Cortex of kidney (tissue), 1 donor: ENCODE measurements at places on chromosomes 11 and 22.

GRCh38 chr11:68924073-68924925 lies 20.6 kb downstream of the IGHMBP2 start:
- DNase-seq, result no peak

DNA sequence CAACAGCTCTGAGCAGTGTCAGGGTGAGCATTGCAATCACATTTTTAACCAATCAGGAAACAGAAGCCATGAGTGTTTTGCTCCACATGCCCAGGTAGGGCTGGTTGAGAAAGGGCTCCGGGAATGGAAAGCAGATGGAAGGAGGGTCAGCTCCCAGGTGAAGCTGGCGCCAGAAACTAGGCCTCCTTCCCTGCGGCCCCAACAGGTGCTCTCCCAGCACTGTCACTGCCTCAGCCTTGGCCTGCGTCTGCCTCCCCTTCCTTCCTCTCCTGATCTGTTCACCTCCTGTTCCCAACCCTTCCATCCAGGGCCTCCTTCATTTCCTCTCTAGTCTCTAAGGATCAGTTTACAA lies 4.6 kb upstream of the VSIG10L2 start:
- DNase-seq, result no peak

DNA sequence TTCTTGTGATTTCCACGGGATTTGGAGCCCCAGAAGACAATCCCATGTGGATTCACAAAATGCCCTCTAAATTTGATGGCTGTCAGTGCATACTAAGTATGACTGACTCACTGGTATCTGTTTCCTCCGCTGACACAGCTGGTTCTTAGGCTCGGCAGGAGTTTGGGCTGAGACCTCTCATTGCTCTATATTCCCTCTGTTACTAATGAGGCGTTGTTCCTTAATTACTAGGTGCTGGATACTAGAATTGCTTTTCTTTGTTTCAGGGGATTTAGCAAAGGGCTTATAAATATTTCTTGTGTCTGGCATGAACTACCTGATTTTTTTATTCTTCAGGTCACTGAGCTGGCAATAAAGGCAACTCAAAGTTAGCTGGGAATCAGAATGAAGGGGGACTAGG lies 53.2 kb upstream of the EHF start:
- DNase-seq, result no peak

DNA sequence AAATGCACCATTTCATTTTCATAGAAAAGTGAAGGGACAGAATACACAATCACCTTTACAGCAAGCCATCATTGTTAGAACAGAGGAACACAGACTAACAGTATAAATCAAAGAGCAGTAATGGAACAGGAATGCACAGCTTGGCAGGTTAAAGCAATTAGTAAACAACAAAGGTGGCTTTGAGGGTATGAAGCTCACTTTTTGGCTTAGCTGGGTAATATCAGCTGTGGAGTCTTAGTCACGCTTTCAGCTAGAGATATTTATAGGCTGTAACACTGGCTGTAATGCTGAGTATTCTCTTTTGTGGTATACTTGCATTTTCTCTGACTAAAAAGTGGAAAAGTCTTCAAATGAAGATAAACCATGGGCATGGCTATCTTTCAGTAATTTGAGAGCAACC lies 1780.5 kb downstream of the LRRC4C start:
- no peak for DNase-seq

DNA sequence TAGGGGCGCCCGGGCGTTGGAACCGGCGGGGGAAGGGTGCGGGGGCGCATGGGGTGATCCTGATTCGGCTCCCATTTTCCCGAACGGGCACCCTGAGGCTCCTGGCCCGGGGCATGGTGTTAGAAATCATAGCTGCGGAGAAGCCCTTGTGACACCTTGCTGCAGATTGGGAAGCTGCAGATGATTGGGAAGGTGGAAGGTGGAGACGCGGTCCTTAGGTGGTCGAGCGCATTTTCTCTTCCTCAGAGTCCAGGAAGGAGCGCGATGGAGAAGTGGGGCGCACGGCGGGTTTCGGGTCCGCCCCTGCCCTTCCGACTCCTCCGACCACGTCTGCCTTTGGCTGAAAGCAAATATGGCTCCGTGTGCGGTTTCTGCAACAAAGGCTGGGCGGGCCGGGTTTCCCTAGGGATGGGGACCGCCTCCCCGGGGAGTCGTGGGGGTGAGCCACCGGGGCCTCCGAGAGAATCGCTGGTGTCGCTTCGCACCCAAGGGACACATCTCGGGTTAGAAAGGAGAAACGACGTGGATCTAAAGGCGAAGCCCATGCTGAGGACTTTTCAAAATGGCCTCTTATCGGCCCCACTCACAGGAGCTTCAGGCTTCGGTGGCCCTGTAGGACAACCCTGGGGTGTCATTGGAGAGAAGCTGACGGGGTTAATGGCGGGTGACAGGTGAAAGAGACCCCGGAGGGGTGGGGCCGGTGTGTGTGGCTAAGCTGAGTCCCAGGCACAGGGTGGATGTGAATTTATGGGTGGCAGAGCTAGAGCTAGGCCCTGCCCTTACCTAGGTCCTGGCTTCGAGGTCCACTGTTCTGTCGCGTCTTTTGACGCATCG lies 707 bp upstream of the FTH1 start:
- no peak for DNase-seq

- no peak for DNase-seq
These were observed 3.8 kb downstream of the TIMM8B start for GRCh38 chr11:112082729-112083128.

DNA sequence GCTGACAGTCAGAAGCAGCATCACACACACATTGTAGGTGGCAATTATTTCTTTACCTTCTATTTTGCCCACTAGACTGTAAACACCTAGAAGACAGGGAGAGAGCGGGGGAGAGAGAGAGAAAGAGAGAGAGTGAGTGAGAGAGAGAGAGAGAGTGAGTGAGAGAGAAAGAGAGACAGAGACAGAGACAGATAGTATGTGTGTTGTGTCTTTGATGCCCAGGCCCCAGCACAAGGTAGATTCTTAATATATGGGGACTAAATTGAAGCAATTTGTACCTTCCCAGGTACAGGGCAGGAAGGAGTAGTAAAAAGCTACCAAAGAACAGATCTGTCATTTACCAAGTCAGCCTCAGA lies 163.7 kb downstream of the PKNOX2 start:
- no peak for DNase-seq
